Vagina (tissue), 2 donors: ENCODE measurements at places on chromosomes 16 and 17. TPM values are rescaled to one million over a fixed set of nuclear protein-coding genes. Genes with fewer than 3 reads are reported as not detected.

The PRKCB gene
- total RNA-seq: 9.1 TPM

The HOXB7 gene
- 3.2 TPM for total RNA-seq

The GLTPD2 gene
- total RNA-seq: not detected

The KRT34 gene
- 0.74 TPM for total RNA-seq

The CCL16 gene
- total RNA-seq: not detected

The DHX58 gene
- 8.1 TPM for total RNA-seq

The CNTROB gene
- 20.9 TPM for total RNA-seq

The EXOC3L1 gene
- total RNA-seq: 2.5 TPM

The CES4A gene
- total RNA-seq: 12.5 TPM

The MT1A gene
- 110 TPM for total RNA-seq

The GAST gene
- not detected for total RNA-seq

The HOXB6 gene
- 1.2 TPM for total RNA-seq

DNA sequence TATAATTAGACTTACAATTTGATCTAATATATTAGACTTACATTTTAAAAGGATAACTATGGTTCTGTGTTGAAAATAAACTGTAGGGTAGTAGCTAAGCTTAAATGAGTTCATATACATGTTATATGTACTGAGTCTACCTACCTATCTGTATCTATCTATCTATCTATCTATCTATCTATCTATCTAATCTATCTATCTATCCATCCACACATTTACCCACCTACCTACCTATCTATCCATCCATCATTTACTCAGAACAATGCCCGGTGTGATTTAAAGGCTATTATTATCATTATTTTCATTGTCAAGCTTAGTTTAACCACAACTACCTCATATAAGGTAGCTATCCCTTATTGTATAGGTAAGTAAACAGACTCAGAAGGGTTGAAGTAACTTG lies 7.0 kb downstream of the KRT10 start:
- DNase-seq: no peak

DNA sequence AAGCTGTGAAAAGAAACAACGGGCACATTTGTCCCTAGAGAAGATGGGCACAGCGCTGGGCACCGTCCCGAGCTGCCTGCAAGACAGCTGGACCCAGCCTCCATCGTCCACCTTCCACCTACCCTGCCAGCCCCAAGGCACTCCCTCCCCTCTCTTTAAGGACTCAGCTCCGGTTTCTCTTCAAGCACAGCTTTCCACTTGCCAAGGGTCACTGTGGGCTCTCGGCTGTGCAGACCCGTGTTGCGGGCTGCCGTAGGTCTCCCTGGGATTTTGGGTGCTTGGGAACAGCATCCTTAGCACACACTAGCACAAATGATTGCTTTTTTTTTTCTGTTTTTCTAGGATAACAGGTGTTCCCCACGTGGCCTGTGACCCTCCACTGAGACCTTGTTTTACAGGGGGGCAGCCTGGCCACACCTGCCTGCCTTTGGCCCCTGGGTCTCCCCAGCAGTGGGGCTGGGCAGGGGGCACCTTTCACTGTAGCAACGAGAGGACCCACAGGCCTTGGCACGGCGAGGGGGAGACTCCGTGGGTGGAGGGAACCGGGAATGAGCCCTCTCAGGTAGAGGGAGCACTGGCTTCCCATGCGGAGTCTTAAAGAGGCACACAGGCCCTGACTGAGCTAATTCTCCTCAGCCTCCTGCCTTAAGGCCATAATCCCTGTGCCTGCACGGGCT lies 1.4 kb downstream of the CHMP6 start:
- no peak for DNase-seq

- no peak for DNase-seq
These were observed 9.6 kb upstream of the DLX4 start for GRCh38 chr17:49959183-49959935.

GRCh38 chr17:82668024-82668630 lies 19.9 kb upstream of the WDR45B start:
- DNase-seq: no peak

GRCh38 chr17:74037320-74037719 lies 166.2 kb upstream of the RPL38 start:
- no peak for DNase-seq

GRCh38 chr17:74542166-74542565 lies 3.7 kb downstream of the CD300C start:
- no peak for DNase-seq

DNA sequence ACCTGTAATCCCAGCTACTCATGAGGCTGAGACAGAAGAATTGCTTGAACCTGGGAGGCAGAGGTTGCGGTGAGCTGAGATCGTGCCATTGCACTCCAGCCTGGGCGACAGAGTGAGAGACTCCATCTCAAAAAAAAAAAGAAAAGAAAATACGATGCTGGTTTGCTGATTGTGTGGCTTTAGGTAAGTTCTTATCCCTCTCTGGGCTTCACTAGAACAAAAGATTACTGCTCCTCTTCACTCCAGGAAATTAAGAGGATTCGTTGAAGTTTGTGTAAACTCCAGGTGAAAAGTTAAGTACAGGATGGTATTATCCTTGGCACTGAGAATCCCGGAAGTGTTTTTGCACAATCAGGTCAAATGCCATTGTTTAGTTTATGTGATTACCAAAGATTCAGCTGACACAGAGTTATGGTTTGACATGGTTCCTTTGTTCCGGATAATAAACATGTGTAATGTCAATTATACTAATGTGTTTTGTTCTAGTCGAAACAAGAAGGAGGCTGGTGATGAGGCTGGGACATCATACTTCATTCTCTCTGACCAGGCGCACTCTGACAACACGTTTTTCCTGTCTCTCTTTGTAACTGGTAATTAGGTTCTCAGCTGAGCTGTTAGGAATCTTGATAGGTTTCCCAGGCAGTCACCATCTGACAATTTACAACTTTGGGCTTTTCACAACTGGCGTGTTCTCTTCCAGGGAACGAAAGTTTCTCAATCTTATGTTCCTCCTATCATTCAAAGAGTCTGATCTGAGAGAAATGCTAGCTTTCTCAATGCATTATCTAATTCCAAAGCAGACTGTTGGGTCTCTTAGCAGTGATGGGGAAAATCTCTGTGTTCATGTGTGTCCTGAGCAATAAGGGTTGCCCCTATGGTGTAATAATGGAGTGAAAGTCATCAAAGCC lies 10.8 kb upstream of the TAOK1 start:
- no peak for DNase-seq

DNA sequence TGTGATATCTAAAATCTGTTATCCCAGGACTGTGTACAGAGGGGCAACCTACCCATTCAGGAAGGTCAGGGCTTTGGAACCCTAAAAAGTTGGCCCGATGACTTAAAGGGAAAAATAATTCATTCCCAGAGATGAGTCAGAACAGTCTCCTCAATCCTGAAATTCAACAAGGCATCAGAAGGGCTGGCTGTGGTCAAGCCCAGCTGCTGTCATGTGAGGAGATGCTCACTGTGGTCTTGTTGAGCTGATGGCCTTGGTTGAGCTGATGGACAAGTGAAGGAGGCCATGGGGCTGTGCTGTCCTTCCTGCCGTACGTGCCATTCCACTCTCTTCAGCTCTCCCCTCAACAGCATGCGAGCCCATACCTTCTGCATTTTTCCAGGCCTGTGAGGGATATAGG lies 20.9 kb upstream of the DRG2 start:
- DNase-seq: no peak

- no peak for DNase-seq
These were observed 41.7 kb upstream of the PRSS54 start for GRCh38 chr16:58336332-58337089.

- no peak for DNase-seq
These were observed 12.6 kb downstream of the UBN1 start for GRCh38 chr16:4859900-4860255.

DNA sequence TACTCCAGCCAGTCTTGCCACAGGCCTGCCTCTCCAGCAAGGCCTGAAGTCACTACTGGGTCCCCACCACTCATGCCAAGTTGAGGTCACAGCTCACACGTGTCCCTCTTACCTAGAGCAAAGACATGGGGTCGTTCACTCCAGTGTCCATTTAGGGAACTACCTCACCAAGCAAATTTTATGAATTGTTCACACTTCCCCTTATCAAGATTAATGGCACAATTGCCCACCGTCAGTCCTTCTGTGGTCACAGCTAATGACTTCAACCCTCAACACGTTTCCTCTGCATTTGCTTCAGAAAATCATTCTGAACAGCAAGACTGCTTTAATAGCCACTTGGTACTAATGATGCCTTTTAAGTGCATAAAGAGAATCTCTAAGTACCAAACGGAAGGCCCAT lies 14.6 kb downstream of the IRX6 start:
- no peak for DNase-seq

- no peak for DNase-seq
These were observed 19.4 kb upstream of the ATP5MC1 start for GRCh38 chr17:48873209-48873608.

DNA sequence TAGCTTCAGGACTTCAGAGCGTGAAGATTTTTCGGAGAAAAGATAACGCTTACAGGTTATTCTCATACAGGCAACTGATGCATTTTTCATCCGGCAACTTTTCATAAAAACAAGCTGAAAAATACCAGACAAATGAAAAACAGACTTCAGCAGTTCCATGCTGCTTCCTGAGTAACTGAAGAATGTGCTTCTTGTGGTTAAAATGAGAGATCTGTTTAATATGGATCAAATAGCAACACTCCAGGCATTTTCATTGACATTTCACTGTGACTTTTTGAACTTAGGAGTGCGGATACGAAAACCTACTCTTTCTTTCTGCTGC lies 705 bp upstream of the PITPNC1 start:
- DNase-seq: no peak

GRCh38 chr16:69754143-69754468 lies 620 bp downstream of the NOB1 start:
- no peak for DNase-seq

- no peak for DNase-seq
These were observed 257.5 kb downstream of the HAPSTR1 start for GRCh38 chr16:9348912-9349311.

- DNase-seq: no peak
These were observed 55.3 kb downstream of the CLUH start for GRCh38 chr17:2656283-2656682.

GRCh38 chr16:85323230-85323960 lies 211.1 kb upstream of the CIBAR2 start:
- DNase-seq: no peak

DNA sequence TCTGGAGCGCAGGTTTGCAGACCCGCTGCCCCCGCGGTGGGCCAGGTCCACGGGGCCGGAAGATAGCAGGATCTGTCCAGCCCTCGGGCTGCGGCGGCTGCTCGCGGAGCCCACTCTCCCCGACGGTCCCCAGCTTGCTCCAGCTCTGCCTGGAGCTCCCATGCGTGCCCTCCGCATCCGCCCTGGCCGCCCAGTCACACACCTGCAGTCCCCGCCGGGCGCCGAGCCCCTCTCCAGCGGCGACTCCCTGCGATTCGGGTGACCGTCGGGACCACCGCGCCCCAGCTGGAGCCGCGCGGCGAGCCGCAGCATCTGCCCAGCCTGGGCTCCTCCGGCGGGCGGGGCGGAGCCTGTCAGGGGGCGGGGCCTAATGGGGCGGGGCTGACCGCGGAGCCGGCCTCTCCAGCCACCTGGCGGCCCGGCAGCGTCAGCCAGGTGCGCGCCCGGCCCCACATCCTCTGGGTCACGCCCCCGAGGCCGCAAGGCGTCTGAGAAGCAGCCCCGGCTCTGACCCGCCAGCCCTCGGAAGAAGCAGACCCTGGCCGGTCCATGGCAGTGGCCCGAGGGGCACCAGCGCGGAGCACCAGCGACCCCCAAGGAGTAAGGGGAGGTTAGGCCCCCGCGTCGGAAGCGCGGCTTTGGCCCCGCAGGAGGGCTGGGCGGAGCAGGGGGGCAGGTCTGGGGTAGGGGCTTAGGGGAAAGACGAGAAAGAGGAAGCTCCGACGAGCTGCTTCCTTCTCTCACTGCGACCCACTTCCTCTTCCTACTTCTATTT lies at the start of gene PIK3R5:
TSS of gene PIK3R5 (minus strand) at position 314 of the 775 bp plus-strand sequence. CDS start 54,213 bp downstream, outside the sequence.
- DNase-seq: no peak

- DNase-seq: no peak
These were observed at the start of gene RPL19 for GRCh38 chr17:39200070-39200879. Gene RPL19 (plus strand): TSS chr17:39200283. CDS start chr17:39200345, 62 bp downstream.

- DNase-seq: no peak
These were observed 34.4 kb downstream of the GDPD1 start for GRCh38 chr17:59254742-59255141.

GRCh38 chr16:55515111-55515510 lies 6.2 kb downstream of the LPCAT2 start:
- DNase-seq: no peak

DNA sequence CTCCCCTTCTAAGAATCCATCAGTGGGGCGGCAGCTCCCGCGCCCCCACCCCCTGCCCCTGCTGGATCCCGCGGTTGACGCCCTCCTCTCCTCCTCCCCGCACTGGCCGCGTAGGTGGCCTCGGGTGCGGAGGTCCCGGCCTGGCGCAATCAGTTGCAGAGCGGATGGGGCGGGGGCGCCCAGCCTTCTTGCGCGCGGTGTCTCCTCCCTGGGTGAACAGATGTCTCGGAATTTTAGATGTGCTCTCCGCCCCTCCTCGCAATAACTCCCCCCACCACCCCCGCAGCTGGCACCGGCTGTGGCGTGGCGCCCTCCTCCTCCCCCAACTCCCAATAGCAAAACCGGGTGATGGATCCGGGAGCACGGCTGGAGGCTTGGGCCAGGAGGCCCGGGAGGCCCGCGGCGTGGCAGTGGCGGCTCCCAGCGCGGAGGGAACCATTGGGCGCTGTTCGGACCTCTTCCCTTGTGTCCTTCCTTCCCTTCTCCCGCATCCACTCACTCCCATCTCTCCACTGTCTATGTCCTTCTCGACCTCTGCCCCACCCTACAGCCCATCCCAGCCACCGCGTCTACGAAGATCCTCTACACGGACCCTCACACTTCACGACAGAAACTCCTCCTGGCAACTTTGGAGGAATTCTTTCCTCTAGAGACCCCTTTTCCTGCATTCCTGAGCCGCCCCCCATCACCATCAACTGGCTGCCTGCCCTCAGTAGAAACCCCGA lies 11.0 kb downstream of the NEUROD2 start:
- no peak for DNase-seq

DNA sequence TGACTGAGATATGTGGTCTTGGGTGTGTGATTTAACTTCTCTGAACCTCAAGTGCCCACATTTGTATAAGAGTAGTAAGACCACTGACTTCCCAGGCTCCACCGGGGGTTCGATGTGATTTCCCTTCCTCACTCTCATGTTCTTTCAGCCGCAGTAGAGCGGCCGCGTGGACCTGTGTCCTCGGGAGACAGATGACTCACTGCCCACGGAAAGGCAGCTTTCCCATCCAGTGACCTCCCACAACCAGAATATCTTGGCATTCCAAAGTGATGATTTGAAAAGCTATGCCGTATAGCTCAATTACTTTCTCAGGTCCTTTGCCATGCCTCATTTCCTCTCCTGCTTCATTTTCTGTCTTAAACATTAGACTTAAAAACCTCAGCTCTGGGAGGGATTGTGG lies 73.6 kb downstream of the IL21R start:
- no peak for DNase-seq
